ENCODE measurements at places on chromosomes 1 and 21.

DNA sequence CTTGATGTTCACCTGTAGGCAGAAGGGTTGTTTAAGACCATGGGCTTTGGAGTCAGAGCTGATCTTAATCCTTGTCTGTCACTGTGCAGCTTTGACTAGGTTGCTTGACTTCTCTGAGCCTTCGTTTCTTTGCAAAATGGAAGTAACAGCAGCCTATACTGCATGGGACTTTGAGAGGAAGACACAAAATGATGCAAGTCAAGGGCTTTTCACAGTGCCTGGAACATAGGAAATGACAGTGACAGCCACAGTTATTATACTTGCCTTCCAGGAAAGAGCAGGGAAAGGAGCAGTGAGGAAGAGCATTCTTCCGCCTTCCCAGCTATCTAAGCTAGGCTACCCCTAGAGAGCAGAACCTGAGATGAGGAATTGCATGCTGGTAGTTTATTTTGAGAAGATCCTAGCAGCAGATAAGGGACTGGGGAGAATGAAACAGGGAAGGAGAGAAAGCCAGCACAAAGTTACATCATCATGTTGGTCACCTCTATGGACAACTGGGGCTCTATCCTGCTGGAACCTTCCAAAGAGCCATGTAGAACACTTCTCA, 3.1 kb downstream of the CSF3R start:
- no peak for DNase-seq

DNA sequence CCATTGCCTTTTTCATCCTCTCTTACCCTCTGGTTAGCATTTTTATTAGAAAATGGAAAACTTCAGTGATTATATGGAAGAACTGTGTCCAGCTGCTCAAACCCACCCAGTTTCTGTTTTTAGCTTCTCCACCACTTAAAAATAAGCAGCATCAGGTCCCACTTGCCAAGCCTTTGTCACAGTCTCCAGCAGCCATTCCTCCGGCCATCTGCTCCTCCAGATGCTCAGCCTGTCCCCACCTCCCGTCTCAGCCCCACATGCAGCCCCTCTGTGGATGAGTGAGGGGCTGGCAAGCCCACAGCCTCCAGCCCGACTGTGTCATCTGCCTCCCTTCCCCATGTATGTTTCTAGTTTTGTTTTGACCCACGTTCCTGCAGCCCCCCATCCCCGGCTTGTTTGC, 289.7 kb downstream of the HHAT start:
- no peak for DNase-seq

DNA sequence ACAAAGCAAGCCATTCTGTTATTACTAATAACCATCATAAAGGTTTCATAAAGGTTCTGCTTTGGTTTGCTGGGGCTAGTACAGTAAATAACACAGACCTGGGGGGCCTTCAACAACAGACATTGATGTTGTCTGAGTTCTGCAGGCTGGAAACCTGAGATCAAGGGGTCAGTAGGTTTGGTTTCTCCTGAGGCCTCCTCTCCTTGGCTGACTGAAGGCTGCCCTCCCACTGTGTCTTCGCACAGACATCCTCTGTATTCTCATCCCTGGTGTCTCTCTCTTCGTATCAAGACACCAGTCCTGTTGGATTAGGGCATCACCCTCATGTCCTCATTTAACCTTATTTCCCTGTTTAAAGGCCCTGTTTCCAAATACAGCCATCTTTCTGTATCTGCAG, 37.3 kb downstream of the HUNK start:
- no peak for DNase-seq

- no peak for DNase-seq
Observed at GRCh38 chr1:109266965-109267364, 16.0 kb downstream of the PSRC1 start.

GRCh38 chr1:167789501-167789900, 67.7 kb downstream of the MPZL1 start:
- no peak for DNase-seq

- DNase-seq: no peak
Observed at GRCh38 chr1:111633736-111634247, 14.2 kb downstream of the RAP1A start.

GRCh38 chr1:230123280-230124185, 56.5 kb downstream of the GALNT2 start:
- no peak for DNase-seq

GRCh38 chr1:15911927-15912326, 64.0 kb downstream of the ZBTB17 start:
- no peak for DNase-seq

DNA sequence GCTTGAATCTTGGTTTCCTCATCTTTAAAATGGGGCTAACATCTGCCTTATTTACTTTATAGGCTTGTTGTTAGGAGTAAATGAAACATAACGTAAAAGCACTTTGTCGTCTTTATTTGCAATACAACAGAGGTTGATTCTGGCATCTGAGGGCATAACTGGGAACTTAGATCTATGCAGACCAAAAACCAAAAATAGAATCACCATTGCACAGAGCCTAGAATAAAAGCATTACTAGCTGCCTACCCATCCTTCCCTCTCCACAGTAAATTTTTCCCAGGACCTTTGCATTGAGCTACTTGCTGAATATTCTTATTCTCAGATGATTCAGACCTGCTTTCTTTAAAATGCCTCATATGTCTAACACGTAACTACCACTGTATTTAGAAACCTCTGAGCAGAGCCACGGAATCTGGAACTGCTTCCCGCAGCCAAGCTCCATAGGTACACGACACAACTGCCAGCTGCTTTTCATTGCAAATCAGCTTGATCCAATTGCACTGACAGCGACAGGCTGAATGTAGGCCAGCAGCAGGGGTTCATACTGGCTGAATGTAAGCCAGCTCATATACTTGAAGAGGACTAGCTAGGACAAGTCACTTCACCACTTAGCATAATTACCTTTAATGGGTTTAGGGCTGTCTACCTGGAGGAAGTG, 33.2 kb upstream of the SERBP1 start:
- DNase-seq: no peak

GRCh38 chr1:106515375-106515774, 541.1 kb upstream of the PRMT6 start:
- DNase-seq: no peak

DNA sequence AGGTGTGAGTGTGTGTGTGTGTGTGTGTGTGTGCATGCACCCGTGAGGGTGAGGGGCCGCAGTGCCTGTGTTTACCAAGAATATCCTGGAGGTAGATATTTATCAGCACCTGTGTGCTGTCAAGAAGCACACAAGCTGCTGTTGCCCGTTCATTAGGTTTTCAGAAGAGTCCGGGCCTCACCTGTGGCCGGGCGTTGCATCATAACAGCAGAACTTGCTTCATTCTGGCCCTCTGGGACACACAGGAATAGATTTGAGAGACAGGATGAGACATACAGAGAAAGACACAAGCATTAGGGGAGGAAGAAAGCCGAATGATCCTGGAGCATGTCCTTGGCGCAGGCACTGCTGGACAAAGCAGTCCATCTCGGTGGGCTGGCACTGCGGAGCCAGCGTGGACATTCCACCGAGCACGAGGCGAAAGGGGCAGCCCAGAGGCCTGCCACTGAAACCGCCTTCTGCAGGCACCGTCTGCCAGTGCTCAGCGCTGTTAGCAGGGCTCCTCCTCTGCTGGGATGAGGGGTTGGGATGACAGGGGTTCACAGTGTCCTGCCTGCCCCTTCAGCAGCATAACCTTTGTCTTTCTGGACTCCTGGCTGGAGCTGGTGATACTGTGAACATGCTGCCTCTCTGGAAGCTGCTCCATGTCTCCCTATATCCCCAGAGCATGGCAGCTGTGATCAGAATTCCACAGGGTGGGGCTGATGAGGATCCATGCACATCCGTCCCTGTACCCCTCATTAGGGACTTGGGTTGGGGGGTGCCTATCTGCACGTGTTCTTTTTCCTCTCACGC, 81.1 kb downstream of the PEX14 start:
- DNase-seq: no peak

DNA sequence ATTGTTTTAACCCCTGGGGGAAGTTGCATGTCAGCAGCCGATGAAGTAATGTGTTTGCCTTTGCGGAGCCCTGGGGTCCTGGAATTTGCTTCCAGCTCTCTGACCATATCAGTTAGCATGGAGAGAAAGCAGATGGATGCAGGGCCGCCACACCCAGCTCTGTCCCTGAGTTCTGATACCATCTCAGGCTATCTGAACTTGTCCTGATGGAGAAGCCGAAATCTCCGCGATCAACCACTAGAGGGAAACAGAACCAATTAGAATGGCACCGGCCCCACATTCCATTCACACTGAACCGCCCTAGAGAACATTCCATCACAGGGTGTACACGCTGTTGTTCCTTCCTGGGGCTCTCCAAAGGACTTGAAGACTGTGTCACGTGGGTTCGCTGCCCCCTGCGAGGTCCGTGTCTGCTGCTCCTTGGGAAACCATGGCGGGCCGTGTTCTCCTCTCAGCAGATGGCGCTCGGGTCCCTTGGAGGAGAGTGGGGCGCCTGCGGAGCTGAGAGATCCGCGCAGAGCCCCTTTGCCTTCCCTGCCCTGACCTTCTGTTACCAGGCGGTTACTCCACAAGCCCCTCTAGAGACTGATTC, 75.4 kb downstream of the ABCA4 start:
- no peak for DNase-seq

- no peak for DNase-seq
Observed at GRCh38 chr1:89350298-89350697, 13.6 kb upstream of the GBP6 start.

GRCh38 chr1:33902486-33903209, 38.8 kb downstream of the HMGB4 start:
- no peak for DNase-seq

- no peak for DNase-seq
Observed at GRCh38 chr1:41122851-41123518, 101.5 kb upstream of the SLFNL1 start.

DNA sequence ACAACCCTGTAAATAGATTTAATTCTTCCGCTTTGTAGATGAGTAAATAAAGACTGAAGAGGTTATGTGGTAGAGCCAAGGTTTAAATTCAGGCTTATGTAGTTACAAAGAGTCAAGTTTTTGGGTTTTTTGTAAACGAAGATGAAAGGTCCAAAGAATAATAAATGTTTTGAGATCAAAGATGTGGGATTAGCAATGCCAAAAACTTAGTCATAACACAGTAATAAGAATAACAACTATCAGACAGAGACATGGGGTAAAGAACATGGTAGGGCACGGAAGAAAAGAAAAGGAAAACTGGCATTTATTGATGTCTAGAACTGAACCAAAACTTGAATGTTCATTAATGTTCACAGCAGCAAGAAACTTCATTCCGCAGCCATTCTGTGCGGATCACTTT, 42.9 kb downstream of the EXTL2 start:
- no peak for DNase-seq

DNA sequence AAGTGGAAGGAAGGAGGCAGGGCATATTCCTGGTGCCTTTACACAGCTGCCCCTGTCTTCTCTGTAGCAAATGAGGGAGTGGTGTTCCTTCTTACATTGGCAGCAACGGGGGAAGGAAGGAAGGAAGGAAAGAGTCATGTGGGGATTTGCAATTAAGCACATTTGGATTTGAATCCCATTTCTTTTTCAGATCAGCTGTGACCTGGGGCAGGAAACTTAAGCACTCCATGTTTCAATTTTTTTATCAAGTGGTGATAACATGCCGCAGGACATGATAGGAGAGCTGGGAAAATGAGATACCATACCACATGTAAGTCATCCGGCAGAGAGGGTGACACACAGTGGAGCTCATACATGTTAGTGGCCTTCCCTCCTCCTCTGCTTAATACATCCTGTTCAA, 186.8 kb downstream of the APP start:
- no peak for DNase-seq

DNA sequence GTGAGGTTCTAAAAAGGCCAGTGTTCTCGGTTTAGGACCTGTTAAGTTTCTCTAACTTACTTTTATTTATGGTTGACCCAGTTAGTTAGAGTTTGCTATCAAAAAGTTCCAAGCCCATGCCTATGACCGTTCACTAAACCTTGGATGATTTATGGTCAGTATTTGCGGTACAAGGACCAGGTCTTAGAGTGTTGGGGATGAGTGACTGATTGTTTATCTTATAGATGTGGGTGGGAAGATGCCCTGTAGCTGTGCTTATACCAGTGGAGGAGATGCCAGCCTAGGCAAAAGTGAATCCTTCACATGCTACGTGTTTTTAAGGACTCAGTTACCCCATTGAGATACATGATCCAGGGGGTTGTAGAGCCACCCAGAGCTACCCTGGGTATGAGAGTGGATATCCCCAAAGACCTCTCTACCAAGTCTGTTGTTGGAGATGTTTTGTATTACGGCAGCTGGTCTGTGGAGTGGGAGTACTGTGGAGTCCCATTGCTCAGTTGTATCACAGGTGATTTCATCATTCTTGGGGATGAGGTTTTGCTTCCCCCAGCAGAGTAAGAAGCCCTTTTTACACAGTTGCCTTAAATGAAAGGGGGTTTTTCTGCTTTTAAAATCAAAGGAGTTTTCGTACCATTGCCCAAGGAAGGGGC, 2.1 kb downstream of the SLC22A15 start:
- DNase-seq: no peak

- DNase-seq: no peak
Observed at GRCh38 chr1:41381692-41382479, 20.7 kb downstream of the FOXO6 start.

DNA sequence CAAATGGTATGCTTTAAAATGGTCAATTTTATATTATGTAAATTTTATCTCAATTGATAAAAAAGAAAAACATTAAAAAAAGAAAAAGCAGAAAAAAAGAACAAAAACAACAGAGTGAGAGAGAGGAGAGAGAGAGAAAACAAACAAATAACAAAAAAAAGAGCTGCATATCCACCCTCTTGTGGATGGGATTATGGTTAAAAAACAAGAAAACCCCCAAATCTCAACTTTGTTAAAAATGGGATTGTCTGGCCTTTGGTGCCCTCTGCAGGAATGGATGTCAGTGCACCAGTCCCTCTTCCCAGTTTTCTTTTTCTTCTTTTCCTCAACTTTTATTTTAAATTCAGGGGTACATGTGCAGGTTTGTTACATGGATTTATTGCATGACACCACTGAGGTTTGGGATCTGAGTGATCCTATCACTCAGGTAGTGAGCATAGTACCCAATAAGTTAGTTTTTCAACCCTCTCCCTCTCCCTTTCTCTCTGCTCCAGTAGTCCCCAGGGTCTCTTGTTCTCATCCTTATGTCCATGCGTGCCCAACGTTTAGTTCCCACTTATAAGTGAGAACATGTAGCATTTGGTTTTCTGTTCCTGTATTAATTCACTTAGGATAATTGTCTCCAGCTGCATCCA, 28.1 kb downstream of the RNF187 start:
- DNase-seq: no peak

DNA sequence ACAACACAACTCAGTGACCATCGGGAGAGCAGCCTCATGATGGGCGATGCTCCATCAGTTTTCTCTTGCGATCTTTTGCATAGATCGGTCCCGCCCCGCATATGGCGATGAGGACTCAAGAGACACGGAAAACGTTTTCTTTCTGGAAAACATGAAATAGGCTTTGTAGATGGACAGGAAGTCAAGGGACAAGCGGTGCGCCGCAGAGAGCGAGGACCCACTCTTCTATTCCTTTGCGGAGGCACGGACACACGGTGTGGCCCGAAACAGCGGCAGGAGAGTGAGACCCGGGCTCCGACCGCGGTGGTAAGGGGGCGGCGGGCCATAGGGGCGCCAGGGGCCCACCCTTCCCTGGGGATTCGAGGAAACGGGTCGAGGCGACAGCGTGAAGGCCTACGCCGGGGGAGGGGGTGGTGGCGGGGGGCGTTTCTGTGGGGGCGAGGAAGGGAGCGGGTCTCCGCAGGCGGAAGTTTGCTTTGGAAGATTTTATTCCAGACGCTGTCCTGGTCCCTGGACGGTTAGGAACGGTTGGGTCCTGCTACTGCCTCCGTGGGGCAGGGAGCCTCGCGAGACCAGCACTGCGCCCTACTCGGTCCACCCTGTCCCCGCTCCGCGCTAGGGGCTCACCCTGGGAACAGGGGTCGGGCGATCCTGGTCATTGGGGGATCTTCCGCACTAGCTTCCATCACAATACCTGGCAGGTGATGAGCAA, 796 bp upstream of the TDRKH start:
- DNase-seq: no peak

GRCh38 chr1:219772265-219773036, 155.9 kb downstream of the SLC30A10 start:
- DNase-seq: no peak
